Inflammatory macrophage treated with lipopolysaccharide for 1 hour (primary cell): ENCODE measurements at places on chromosomes 16 and 17.

DNA sequence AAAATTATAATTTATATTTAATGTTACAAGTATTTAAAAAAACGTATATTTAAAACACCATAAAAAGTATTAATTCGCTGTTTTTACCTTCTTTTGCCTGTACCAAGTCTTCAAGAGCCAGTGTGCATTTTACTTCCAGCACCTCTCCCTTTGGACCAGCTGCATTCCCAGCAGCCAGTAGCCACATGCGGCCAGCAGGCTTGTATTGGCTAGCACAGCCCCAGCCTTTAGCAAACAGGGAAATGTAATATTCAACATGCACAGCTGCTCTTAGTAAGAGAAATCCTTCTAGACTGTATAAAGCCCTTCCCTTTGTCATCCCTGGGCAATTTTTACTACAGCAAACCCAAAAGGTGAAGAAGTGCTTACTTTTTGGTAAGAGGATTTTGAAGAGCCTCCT is 6.6 kb downstream of the DHODH start:
- DNase-seq = no peak

DNA sequence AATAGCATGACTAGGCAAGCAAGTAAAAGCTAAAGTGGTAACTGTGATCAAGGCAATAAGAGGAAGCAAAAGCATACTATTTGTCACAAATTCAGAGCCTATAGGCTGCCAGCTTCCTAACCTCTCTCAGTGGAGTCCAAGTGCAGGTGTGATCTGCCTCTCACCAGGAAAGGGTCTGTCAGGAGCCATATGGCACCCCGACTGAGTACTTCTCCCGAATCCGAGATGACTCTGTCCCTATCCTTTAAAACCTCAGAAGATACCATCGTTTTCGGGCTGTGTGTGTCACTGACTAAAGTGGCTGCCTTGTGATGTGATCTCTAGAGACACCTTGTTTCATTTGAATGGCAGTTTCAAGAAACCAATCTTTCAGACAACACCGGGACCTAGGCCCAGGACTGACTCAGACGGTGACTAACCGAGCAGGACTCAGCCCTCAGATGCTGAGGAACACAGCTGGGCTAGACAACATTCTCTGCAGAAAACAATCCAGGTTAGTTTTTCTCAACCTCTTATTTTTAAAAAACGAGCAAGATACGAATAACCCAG is 63.6 kb downstream of the SMG6 start:
- no peak for DNase-seq

DNA sequence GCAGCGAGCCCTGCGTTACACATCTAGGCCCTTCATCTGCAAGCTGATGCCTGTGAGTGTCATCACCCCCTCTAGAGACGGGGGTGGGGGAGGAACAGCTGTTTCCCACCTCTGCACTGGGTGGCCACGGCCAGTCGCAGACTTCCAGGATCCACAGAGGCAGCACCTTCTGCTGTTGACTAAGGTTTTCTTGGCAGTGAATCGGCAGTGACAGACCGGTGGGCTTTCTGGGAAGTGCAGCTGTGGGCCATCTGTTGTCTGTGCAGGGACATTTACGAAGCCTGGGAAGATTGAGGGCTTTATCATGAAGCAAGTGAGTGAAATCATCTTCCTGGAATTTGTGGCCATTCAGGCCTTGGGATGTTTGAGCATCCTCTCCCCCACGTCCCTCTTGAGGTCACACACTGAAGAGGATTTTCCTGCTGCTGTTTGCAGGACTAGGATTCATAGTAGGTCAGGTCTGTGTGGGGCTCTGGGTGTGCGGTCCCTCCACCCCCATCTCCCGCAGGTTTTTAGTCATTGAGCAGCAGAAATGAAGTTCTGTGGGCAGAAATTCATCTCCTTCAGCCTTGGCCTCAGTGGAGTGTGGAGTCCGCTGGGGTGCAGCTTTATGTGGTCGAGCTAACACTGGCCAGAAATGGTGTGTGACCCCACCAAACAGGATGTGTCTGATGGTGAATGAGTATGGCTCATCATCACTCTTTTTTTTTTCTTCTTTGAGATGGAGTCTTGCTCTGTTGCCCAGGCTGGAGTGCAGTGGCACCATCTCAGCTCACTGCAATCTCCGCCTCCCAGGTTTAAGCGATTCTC is 12.0 kb downstream of the PGS1 start:
- no peak for DNase-seq

- DNase-seq = no peak
Measured at GRCh38 chr16:25094596-25094995, 16.9 kb upstream of the LCMT1 start.

- DNase-seq = no peak
Measured at GRCh38 chr17:53837131-53837530, 14.4 kb downstream of the KIF2B start.

DNA sequence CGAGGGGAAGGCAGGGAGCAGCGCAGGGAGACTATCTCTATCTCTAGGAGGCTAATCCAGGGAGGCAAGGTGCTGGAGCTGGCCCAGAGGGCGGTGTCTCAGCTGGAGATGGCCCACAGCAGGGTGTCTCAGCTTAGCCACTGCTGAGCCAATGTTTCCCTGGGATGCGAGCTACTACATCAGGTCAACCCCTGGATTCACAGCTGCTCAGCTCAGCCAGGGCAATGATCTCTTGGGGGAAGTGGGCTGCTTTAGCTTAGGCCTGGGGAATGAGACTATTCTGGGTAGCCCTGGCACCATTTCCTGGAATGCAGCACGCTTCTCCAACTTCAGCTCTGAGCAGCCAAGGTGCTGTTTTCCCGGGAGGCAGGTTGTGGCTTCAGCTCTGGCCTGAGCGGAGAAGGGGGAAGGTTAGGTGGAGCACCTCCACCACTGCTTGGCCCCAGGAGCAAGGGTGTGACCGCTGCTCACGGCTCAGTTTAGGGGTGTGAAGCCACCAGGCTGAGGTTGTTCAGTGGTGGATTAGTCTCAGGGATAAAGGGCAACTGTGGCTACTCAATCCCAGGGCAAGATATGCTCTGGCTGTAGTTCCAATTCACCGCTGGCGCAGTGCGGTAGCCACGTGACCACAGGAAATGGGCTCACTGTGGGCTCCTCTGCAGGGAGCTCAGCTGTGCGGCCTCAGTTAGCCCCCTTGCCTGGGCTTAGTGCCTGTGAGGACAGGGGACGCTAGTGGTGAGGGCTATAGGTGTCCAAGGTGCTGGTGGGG is 5.2 kb upstream of the PRSS21 start:
- DNase-seq = no peak

- no peak for DNase-seq
Measured at GRCh38 chr16:68898026-68898425, 54.7 kb downstream of the TANGO6 start.

- peak; percentile 67 for DNase-seq
Measured at GRCh38 chr17:61139219-61139618, 260.4 kb upstream of the TBX2 start.

DNA sequence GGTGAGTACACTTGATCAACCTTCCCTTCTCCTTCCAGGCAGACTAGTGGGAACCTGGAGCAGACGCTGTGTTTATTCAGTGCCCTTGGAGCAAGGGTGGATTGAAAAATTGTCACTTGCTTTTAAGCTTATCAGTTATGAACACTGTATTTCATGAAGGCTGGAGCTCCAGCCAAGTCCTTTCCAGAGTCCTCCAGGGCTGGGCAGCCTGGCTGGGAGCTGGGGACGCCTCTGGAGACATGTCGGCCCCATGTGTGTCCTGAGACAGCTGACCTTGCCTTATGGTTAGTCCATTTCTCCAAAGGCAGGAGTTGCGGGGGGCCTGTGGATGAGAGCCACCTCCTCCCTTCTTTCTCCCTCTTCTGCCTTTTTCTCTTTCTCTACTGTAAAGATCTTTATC is 67.0 kb downstream of the RAP1GAP2 start:
- no peak for DNase-seq

- DNase-seq = no peak
Measured at GRCh38 chr16:77663711-77664110, 58.6 kb upstream of the NUDT7 start.

DNA sequence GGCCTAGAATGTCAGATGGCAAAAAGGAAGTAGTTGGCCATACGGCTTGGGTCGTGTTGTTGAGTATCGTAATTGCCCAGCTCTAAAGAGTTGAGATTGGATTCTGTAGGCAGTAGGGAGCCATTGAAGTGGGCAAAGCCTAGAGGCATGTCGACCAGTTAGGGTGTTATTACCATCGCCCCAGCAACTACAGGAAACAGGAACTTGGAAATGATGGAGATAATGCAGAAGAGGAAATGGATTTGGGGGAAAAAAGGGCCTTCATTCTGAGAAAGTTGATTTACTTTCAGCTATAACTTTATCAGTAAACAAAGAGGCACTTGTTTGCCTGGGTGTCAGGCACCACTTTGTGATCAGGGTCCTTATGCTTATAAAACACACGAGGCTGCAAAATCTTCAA is 52.6 kb downstream of the COX10 start:
- no peak for DNase-seq

DNA sequence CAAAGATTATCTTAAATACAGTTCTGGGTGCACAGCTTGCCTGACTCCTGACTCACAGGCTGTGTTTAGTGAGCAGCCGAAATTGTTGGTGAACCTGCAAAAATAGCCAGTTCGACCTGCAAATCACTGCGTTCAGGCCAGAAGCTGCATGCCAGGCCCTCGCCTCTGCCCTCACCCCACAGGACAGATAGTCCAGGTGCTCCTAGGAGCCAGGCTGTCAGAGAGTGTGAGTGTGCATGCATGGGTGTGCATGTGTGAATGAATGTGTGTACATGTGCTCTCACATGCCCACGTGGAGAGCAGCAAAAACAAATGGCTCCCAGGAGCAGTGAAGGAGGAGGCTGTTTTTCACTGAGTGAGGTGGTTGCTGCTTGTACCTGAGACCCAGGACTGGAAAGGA is 131.8 kb downstream of the ABCC12 start:
- no peak for DNase-seq

DNA sequence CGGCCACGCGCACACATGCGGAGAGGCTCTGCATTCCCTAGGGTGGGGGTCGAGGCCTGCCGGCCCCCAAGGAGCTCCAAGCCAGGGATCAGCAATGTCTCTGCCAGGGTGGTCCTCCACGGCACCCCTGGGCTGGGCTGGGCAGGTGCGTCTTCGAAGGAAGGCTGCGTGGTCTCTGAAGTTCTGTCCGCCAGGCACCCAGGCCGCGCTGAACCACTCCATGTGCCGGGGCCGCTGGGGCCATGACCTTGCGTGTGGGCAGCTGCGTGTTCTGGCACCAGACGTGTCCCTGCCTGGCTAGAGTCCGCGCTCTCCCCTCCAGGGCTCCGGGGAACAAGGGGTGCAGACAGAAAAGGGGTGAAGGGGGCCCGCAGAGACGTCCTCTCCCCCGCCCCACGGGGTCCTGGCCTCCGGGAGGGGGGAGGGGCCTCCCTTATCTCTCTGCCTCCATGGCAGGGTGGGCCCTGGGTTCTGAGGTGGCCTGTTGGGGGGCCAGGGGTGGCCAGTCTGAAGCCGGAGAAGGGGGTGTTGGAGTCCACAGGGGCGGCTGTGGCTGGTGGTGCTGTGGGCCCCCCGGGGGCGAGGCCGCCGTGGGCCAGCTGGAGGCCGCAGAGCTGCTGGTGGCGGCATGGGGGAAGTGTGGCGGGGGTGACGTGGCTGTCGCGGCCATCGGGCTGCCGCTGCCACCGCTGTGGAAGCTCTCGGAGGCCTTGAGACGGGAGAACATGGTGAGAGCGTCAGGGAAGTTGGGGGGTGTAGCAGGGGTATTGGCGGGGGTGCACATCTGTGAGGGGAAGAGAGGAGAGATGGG is 5.3 kb downstream of the UBALD1 start:
- DNase-seq = no peak

DNA sequence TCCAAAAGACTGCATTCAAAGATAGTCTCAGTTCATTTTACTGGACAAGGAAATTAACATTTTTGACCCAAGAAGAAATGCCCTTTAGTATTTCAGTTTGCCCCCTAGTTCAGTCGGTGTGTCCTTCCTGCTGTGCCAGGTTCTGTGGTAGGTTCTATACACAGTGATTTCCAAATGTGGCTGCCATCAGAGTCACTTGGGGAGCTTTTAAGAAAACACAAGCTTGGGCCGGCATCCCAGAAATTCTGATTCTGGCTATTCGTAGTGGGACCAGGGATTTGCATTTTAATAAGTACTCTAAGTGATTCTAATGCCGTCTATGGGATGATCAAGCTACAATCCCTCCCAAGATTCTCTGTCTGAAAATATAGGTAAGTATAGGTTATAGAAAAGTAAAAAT is 10.2 kb downstream of the RSPRY1 start:
- no peak for DNase-seq

GRCh38 chr17:74757502-74757901 is 9.1 kb downstream of the NHERF1 start:
- no peak for DNase-seq

DNA sequence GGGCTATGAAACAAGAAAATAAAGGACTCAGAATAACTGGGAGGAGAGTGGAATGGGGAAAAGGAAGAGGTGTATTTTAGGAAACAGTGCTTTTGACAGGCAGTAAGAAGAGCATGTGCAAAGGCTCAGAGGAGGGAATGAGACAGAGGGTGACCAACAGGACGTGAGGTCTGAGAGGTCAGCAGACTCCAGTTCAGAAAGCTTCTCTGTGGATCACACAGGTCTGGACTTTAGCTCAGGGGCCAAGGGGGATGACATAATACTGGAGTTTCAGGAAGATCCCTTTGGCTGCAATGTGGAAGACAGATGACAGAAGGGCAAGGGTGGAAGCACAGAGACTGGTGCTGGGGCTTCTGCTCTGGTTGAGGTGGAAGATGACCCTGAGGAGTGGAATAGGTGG is 489.9 kb upstream of the CDH5 start:
- no peak for DNase-seq

DNA sequence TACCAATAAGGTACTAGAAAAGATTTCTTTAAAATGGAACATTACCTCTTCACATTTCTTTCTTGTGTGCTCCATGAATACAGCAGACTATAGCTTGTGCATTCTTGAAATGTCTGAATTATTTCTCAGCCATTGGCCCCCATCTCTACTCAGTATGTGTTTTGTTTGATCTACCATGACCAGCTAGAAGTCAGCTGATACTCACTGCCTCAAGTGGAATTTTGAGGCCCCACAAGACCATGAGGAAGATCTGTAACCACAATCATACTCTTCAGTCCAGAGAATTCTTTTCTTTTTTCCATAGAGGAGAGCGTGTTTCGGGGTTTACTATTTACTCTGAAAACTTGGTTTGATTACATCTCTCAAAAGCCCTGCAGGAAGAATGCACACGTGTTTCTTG is 319.1 kb downstream of the TOX3 start:
- DNase-seq = no peak

DNA sequence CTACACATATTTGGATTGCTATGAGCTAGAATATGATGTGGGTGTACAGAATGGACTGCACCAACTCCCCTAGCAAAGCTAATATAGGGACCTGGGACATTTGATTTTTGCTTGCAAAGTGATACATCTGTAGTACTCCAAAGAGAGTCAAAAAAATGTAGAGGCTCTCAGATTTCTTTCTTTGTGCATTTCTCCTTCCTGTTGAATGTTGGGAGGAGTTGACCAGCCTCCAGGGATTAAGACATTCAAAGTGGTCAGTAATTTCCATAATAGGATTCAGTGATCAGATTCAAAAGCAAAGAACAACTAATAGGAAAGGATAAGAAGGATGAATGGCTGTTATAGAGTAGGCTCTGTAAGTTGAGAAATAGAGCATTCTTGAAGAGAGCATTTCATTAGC is 934.9 kb downstream of the KCNJ2 start:
- no peak for DNase-seq

- DNase-seq = no peak
Measured at GRCh38 chr17:57288040-57288772, 31.9 kb downstream of the MSI2 start.

- no peak for DNase-seq
Measured at GRCh38 chr17:44356241-44356640, 7.4 kb downstream of the FAM171A2 start.

- DNase-seq = no peak
Measured at GRCh38 chr17:15469260-15469659, 1.8 kb upstream of the CDRT4 start.

- DNase-seq = no peak
Measured at GRCh38 chr17:75610103-75610984, 22.7 kb downstream of the MYO15B start.
